ENCODE measurements at places on chromosomes 12 and 14. TPM values are rescaled to one million over a fixed set of nuclear protein-coding genes. Genes with fewer than 3 reads are reported as not detected.

The HRK gene
- total RNA-seq: not detected

The CLEC6A gene
- total RNA-seq: not detected

The CCT2 gene
- 171 TPM for total RNA-seq

The C3AR1 gene
- total RNA-seq: not detected

The MORN3 gene
- total RNA-seq: not detected

The TEX52 gene
- total RNA-seq: not detected

The NKX2-1 gene
- total RNA-seq: not detected
